ENCODE measurements at places on chromosomes 6 and 20.

DNA sequence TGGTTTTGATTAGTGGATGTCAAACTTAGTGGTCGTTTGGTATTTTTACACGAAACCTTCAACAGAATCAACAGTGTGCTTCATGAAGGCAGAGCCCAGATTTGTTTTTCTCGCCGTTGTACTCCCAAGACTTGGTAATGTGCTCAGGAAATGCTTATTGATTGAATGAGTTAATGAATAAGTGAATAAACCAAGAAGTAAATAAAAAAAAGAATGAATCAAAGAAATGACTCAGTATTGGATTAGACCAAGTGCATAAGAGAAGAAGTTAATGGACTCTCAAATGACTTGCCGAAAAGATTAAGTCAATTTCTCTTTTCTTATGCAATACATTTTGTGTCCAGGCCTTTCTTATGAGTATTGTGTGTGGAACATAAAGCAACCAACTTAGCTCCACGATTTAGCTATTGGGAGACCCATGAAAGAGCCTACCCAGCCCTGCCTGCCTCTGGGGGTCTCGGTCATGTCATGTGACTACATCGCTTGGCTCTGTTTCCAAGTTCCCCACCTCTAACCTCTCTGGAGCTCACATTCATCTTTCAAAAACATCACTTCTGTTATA lies 10.6 kb upstream of the FUCA2 start:
- no peak for DNase-seq

DNA sequence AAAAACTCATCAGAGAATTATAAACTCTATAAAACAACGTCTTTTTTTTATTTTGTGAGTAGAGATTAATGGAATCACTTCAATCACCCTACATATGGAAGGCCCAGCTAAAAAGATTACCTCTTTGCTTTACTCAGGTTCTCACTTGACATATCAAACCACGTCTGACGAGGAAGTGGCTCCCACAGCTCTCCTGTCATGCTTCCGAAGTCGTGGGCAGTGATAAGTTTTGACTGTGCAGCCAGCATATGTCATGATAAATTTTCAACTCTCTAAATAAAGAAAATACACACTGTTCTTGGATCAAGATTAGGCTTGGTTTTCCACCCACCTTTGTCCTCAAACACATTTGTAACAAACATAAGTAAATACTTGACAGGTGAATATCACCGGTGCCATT lies 279.5 kb upstream of the RNF217 start:
- no peak for DNase-seq

- no peak for DNase-seq
Observed at GRCh38 chr6:43127180-43127579, 43.9 kb upstream of the SRF start.

DNA sequence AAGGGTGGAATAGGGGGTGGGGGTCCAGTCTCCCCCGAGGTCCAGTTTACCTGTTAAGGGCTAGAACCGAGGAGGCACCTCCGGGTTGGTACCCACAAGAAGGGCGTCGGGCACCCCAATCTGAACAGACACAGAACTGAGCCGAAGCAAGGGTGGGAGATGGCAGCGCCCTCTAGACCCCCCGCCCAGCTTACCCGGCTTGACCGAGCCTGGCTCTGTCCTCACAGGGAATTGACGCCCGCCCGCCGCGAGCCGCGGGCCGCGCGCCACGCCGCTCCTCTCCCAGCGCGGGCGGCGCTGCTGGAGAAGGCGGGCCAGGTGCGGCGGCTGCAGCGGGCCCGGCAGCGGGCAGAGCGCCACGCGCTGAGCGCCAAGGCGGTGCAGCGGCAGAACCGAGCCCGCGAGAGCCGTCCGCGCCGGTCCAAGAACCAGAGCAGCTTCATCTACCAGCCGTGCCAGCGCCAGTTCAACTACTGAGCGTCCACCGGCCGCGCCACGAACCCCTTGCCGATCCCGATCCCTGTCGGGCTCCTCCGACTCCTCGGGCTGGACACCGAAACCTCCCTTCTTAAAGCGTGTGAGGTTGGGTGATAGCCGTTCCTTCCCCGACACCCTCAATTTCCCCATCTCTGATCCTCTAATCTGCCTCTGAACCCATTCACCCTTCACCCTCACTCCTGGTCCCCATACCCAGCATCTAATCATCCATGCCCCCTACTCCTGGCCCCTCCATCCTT lies 5.9 kb downstream of the TP53INP2 start:
- DNase-seq, result peak; percentile 74

DNA sequence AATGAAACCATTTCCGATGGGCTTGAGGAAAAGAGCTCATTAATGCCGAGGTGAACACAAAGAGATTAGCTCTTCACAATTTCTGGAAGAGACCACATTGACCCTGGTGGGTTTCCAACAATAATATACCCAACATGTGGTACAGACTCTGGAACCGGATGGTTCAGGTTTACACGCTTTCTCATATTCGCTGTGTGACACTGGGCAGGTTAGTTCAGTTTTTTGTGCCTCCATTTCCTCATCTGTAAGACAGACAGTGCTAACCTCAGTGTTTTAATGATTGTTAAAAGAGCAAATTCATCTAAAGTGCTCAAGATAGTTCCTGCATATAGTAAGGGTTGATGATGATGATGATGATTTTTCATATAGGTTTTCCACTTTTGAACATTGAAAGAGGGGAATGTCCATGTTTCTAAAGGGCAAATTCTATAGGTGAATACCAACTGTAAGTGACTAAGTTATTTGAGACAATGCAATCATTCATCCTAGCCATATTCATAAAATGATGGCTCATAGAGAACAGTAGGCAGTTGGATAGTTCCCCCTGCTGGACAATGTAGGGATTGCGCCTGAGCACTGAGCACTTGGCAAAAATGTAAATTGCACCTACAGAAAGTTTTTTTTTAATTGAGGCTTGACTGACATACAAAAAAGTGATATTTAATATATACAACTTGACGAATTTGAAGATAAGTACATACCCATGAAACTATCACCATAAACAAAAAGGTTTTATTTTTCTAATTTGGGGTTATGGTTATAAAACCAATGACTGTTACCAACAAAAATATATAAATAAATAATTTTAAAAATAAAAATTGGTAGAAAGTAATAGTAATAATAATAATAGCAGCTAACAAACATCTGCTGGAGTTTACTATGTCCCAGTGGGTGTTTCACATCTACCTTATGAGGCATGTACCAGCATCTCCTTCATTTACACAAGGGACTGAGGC lies 2.1 kb upstream of the PERP start:
- peak; percentile 72 for DNase-seq

- DNase-seq, result no peak
Observed at GRCh38 chr20:21518292-21518991, 4.6 kb upstream of the NKX2-2 start.
